ENCODE measurements at places on chromosomes 1 and 21.

GRCh38 chr1:59827055-59827643 is 12.4 kb downstream of the HOOK1 start:
- no peak for DNase-seq

DNA sequence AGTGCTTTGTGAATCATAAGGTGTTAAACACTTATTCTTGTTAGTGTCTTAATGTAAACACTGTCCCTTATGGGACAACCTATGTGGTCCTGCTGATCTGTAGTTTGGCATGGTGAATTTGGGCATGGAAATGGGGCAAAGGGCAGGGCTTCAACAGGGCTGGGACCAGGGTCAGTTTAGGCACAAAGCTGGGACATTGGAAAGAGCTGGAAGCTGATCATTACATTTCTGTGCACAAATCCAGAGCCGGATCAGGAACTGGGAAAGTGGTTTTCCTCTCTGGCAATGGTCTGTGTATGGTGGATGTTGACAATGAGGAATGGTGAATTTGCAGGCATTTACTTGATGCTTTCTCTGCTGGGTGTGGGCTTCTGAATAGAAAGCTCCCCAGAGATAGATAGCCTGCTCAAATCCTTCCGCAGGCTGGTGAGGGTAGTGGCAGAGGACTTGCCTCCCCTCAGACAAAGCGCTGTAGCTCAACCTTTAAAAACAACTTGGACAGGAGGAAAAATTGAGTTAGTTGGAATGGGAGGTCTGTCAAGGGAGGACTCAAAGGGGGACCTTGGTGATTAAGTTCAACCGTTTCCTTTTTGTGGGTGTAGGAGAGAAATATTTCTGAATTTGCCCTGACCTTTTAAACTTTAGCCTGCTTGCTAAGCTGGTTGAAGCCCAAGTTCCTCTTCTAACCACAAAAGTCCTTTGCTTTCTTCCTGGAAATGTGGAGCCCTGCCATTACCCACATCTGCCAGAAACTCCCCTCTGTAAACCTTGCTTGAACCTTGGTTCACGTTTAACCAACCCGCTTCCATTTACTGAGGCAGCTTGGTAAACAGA is 35.3 kb downstream of the HLX start:
- DNase-seq = no peak

DNA sequence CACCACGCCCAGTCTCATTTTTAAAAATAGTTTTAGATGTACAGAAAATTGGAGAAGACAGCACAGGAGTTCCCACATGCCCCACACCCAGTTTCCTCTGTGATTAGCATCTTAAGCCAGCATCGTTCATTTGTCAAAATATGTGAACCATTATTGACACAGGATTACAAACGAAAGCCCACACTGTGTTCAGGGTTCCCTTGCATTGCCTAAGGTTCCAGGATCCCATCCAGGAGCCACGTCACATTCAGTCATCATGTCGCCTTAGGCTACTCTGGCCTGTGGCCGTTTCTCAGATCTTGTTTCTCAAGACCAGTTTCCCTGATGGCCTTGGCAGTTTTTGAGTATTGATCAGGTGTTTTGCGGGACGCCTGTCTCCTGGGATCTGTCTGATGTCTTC is 34.7 kb upstream of the TNFRSF1B start:
- DNase-seq = no peak

- DNase-seq = no peak
These were observed 66.0 kb downstream of the GNG12 start for GRCh38 chr1:67767103-67767782.

DNA sequence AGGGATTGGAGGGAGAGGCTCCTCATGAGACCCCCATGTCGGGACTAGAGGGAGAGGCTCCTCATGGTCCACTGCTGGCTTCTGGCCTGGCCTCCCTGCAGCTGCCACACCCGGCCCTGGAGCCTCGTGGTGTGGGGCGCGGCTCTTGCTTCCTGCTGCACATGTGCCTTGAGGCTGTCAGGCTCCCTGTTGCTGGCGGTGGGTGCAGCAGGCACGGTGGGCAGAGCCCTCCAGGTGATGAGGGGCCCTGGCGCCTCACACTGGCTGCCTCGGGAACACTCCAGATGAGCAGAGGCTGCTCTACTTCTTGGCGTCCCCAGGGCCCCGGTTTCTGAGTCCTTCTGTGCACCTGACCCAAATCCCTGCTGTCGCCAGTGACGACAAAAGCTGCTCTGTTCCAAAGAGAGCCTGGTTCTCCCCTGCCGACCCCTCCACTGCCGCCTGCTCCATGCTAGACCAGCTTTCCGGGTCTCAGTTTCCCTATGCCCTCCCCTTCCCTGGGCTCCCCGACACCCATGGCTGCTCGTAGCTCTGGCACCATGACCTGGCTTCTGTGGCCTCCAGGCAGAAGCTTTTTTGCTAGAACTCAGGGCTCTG is 9.7 kb upstream of the ATAD3B start:
- no peak for DNase-seq

DNA sequence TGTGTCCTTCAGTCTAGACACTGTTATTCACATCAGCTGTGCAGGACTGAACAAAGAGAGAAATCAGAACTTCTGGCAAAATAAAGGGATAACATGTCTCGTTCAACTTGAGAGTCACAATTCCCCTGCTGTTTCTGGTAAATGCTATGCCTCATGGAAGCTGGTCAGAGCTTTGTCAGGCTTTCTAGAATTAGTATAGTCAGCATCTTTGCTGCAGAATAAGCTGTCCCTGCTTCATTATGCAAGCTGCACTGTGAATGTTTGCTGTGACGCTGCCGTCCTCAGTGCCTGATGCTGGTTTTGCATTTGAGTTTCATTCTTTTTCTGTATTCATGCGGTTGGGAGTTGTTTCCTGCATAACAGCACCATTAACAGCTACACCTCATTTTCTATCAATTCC is 96.4 kb upstream of the KCNJ6 start:
- DNase-seq = no peak

DNA sequence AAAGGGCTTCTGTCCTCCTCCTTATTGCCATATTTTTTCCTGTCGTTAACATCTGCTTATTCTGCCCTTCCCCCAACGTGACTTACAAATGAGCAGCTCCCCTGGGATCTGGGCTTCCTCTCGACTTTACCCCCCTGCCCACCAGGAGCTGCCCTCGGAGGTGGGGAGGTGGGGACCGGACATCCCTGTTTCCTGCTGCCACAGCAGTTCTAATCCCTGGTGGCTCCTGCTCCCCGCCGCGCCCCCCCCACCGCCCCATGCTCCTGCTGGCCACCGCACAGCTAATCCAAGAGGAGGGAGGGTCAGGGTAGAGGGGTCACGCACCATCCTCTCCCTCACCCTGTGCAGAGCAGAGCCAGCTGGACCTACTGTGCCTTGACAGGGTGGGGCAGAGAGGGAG is 4.4 kb upstream of the SLC27A3 start:
- DNase-seq = no peak

- DNase-seq = no peak
These were observed 2.0 kb downstream of the C1orf226 start for GRCh38 chr1:162383516-162383915.

DNA sequence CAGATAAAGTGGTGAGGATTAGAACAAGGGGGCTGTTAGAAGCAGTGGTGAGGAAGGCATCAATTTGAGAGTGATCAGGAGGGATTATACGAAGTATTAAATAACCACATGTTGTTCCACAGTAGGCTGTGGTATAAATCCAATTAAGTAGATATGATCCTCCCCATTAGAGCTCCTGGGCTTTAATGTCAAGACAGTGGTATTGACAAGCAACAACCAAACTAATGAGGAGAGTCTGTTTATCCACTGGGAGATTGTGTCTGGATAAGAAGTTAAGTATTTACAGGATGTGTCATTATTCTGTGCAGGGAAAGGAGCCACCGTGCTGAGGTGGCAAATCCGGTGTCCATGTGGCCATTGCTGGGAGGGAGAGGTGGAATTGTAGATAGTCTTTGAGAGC is 5.8 kb downstream of the ACTN2 start:
- no peak for DNase-seq

DNA sequence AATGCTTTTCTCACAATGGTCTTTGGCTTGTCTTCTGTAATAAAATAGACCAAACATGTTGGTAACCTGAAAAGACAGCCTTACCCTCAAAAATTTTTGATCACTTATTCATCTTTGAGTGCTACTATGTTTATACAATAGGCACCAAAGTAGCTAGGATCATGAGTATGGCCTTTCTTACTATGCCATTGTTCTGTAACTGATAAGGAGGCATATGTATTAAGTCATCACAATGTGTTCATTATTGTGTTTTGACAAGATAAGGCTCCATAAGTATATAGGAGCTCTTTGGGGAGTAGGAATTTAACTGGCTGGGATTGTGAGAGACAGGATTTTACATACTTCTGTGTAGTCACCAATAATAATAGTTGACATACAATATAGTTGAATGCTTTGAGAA is 675 bp downstream of the TMCO2 start:
- no peak for DNase-seq

DNA sequence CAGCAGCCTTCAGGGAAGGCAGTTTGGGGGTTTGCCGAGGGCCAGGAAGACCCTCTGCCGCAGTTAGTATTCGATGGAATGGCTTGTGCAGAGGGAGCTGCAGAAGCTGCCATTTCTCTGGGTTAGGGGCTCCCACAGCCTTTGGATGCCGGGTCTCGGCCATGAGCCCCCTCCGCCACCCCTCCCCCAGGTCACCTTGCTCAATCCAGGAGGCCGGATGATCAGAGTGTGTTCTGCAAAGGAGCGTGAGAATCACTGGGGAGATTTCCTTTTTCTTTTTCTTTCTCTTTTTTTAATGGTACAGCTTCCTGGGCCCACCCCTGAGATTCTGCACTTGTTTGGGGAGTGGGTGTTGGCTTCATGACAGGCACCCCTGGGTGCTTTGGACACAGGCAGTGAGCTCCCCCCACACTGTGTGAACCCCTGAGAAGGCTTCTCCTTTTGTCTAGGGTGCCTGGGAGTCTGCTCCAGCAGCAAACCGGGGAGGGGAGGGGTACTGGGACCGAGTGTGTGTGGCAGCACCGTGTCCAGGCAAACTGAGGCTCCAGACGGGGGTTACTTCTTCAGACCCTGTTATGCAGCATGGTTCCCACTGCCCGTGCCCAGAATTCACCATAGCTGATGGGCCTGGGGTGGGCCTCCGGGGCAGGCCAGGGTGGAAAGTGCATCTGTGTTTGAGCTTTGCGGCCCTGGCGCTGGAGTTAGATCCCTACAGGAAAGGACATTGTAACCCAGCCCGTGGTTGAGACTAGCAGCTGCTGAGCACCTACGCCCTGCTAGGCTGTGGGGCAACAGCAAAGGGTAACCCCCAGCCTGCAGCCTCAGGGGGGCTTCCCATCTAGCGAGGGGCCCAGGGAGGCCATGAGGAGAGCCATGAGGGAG is 18.5 kb downstream of the TNFRSF1B start:
- DNase-seq = no peak

DNA sequence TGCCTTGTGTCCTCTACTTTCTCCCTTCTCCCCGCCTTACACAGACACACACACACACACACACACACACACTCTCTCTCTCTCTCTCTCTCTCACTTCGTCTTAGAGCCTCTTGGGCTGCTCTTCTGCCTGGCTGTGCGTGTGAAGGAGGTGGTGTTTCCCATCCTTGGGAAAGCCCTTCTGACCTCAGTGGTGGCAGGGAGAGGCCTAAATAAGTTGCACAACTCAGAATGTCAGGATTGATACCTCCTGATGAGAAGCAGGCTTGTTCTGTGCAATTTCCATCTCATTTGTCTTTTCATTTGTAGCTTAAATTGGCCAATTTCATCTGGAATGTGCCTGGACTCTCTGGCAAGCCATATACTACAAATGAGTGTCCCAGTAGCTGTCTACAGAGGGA is 25.0 kb downstream of the LRRN2 start:
- no peak for DNase-seq

GRCh38 chr1:109821221-109821669 is 57.5 kb upstream of the EPS8L3 start:
- DNase-seq = no peak

DNA sequence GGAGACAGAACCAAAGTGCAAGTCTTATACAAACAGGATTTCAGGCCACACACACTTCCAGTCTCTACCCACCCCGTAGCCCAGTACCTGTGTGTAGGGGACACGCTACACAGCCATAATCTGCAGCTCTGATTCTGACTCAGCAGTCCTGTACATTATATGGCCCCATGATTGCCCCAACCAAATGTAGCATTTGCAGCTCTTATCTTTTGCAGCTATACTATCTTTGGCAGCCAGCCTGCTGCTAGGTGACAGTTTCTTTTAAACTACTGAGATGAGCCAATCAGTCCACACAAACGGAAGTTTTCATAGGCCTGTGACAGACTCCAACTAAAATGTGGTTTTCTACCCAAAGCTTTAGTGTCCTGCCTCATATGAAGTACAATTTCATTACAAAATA is 259.6 kb upstream of the ST6GALNAC5 start:
- DNase-seq = no peak

DNA sequence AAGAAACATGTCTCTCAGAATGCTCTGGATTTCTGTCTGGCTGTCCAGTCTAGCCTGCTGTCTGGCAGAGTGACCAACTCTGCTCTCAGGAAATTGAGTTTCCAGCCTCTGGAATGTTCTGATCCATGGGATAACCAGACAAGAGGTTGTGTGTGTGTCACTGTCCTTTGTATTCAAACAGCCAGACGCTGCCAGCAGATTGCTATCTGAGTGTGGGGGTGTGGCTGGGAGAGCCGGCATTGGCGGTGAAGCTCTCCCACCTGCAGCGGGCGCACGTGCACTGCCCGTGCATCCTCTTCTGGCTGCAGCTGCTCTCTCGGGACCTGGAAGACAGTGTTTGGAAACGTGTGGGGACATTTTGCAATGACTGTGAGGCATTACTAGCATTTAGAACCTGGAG is 26.1 kb downstream of the PKP1 start:
- DNase-seq = no peak

GRCh38 chr1:204874274-204874673 is 3.6 kb downstream of the NFASC start:
- DNase-seq = no peak

DNA sequence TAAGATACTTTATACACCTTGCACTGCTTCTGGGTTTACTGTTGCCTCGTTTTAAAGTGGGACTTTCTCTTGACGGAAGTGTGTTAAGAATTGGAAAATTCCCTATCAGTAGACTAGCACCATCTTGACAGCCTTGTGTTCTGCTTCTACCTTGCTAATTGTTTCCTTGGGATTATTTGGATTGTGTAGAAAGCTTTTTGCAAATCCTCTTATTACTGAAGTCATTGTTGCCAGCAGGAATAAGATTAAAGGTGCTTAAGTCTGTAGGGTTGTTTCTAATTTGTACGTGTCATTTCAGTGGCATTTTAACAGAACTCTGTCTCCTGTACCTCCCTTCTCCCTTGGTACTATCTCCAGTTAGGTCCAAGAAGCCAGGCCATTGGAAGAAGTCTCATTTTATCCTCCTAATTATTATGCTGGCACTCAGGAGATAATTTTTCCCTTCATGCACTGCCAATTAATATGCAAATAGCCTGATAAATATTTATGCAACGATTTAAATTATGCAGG is 107.7 kb downstream of the POU2F1 start:
- no peak for DNase-seq

All from naive thymus-derived CD4-positive, alpha-beta T cell (primary cell).